ENCODE measurements at places on chromosomes 7 and 10.
A peak's percentile ranks its signal among the peaks of the same experiment; 100 is the strongest.

- DNase-seq: peak; percentile 26
These were observed 1.2 kb downstream of the HSPA14 start for GRCh38 chr10:14839305-14839695.

DNA sequence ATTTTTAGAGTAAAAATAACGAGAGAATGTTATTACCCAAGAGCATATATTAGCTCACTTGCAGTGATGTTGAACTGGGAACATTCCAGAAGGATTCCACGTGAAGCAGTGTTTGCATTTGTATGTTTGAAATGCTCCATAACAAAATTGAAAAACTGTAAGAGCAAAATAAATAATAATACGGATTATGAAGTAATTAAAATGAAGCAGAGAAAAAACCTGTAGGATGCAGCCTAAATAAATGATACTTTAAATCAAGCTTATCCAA, 203.3 kb downstream of the BAMBI start:
- DNase-seq: peak; percentile 54

- no peak for DNase-seq
These were observed 344.4 kb upstream of the PODXL start for GRCh38 chr7:131900785-131901287.

DNA sequence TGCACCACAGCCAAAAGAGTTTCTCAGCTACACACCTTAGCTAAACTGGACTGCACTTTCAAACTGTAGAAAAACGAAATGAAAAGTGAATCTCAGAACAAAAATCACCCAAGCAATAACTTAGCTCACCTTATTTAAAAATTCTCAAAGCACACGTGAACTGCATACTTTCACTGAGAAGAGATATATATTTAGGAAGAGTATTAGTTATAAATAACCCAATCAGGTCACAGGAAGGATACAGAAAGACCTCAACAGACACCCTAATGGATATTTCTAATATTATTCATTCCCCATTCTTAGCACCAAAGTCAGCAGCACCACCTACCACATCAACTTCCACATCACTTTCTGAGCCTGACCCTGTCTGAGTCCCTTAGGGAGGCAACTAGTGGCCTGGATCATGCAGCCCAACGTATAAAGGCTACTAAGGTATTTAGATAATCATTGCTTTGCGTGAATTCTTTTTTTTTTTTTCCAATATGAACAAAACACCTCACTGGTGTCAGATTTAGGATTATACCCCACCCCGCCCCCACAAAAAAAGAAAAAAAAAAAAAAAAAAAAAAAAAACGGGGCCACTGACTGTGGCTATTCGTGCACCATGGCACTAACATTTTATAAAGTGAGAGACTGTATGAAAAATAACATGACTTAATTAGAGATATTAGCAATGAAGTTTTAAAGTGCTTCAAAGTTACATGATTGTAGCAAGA, 2.6 kb downstream of the ABI1 start:
- DNase-seq: peak; percentile 33

GRCh38 chr10:110864662-110865140, 7.0 kb upstream of the PDCD4 start:
- peak; percentile 18 for DNase-seq

GRCh38 chr10:120260456-120260855, 196.6 kb upstream of the PLPP4 start:
- DNase-seq: no peak

DNA sequence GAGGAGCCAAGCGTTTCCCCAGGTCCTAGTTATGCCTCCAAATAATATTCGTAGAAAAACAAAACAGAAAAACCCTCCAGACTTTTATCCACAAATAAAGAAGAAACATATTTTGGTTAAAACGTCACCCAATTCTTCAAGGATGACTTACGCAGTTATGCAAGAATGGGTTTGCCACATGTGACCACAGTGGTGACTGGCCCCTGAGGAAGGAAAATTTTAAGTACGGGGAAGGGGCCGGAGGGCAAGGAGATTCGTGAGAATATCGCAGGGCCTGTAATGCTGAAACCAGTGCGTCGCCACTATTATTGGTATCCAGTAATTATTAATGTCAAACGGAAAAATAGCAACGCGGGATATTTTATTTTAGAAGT, 537 bp upstream of the MRPS24 start:
- DNase-seq: peak; percentile 95

GRCh38 chr7:121395494-121395960, 581 bp downstream of the FAM3C start:
- peak; percentile 56 for DNase-seq

GRCh38 chr7:5383314-5384098, 40.1 kb downstream of the TNRC18 start:
- DNase-seq: no peak

Measured in choroid plexus epithelial cell (primary cell).